ENCODE measurements at places on chromosomes 3 and 15.
A peak's percentile ranks its signal among the peaks of the same experiment; 100 is the strongest.

DNA sequence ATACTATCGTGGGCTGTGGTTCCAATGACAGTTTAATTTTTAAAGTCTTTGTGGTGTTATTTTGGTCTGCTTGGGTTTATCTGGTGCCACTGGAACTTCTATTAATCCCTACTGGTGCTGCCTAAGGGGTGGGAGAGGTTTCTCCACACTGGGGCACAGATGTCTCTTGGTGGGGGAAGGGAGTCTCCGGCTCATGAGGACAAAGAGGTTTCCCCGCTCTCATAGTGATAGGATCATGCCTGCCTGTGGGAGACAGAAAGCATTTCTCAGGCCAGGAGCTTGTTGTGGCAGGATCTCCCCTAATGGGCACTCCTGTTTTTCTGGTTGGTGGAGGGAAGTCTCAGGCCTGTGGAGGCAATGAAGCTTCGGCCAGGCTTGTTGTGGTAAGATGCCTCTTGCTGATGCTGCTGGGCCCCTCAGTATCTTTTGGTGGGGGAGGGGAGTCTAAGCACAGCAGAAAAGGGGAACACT, 84.3 kb upstream of the THRB start:
- no peak for DNase-seq

GRCh38 chr3:134394380-134394779, 20.1 kb upstream of the AMOTL2 start:
- no peak for DNase-seq

DNA sequence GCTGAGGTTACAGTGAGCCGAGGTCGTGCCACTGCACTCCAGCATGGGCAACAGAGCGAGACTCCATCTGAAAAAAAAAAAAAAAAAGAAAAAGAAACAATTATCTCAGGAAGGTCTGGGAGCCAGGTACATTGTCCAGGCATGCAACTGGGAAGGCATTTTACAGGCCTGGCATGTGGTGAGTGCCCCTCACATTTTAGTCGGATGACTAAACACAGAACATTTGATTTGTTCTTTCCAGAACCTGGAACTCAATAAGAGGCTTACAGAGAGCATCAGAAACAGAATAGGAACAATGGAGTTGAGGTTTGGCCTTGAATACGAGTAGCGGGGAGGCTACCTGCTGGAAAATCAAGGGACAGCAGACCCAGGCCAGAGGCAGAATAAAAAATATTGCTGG, 33.7 kb upstream of the IGF1R start:
- DNase-seq: no peak

DNA sequence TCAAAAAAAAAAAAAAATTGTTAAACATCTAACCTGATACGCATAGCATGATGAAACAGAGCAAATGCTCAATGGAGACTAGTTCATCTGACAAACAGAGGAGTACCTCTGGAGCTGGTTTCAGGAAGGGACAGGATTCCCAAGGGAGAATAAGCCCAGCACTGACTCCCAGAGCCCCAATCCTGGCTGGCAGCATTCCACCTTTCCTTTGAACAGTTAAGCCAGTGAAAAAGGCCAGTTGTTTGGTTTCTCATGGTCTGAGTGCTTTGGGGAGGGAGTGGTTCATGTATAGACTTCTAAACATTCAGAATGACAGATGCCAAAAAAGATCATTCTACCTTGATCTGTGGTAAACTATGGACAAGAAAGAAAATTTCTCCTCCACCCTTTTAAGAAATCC, 277.9 kb upstream of the RARB start:
- DNase-seq: no peak

- DNase-seq: no peak
These were observed 26.3 kb downstream of the CDAN1 start for GRCh38 chr15:42710662-42711061.

DNA sequence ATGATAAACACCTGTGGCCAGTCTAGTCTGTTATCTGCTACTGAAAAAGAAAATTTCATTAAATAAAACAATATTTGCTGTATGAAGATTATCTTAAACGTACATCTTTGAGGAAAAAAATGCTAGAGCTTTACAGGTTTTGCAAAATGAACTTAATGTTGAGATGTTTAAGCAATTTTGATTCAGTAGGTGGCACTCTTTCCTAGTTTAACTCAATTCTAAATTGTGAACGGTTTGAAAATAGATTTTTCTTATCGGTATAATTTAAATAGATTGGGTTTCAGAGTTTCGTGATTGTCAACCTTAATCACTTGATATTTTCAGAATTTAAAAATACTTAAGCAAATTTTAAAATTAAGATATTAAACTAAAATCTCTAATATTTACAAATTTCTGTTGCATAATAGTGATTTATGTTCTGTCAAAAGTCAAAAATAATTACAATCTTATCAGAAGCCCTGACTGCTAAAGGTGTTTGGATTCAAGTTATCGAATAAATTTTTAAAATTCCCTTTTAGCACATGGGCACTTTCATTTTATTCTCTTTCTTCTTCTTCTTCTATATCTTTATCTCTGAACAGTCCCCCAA, 7.0 kb upstream of the RNF111 start:
- DNase-seq: peak; percentile 64

- DNase-seq: no peak
These were observed 155.2 kb downstream of the RBPMS2 start for GRCh38 chr15:64619880-64620839.

DNA sequence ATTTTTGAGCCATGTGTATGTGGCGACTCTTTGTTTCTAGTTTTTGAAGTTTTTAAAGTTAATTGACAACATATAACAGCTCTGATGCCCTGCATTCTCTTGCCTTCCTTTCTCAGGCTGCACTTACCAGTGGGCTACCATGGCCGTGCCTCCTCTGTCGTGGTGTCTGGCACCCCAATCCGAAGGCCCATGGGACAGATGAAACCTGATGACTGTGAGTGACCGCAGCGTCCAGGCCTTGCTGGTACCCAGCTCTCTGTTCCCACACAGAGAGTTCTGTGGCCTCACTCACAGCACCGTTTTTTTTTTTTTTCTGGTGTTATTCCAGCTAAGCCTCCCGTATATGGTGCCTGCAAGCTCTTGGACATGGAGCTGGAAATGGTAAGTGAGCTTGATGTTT, 15.1 kb downstream of the FAH start:
- no peak for DNase-seq

DNA sequence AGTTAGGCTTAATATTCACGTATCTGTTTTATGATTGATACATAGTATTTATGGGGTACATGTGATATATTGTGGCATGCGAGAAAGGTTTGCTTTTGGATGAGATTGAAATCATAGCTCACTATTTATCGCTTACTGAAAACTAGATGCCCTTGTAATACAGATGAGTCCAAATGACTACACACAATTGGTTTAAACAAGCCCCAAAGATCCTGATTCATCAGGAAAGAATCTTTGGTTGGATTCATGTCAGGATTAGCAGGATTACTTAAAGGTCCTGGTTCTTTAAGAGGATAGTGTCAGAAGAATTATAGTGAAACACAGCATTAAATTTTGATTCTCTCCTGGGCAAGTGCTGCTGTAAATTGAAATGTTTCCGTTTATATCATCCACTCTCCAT, 18.6 kb upstream of the AADAC start:
- no peak for DNase-seq

GRCh38 chr3:62228467-62228866, 144.9 kb downstream of the FEZF2 start:
- no peak for DNase-seq

GRCh38 chr15:52780172-52780980, 9.8 kb downstream of the ONECUT1 start:
- DNase-seq: peak; percentile 62

GRCh38 chr3:105822171-105823123, 46.4 kb downstream of the CBLB start:
- no peak for DNase-seq

- no peak for DNase-seq
These were observed 3.0 kb upstream of the BUB1B start for GRCh38 chr15:40157778-40158447.

DNA sequence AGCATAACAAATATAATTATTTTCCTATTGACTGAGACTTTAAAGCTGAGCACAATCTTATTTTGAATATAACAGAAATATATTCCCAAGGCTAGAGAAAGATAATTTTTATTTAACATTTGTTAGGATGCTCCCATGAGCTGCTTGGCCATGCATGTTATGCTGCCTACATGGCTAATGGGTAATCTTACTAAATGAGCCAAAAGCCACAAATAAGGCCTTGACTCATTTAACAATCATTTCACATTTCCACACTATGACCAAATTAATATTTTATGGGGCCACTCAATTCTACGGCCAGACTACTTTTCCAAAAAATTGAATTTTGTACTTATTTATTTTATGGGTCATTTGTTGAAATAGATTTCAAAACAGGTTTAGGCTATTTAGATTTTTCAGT, 141.7 kb downstream of the MEIS2 start:
- DNase-seq: no peak

- DNase-seq: no peak
These were observed 8.6 kb upstream of the CERS3 start for GRCh38 chr15:100537331-100537730.

GRCh38 chr3:71118436-71118835, 465.1 kb downstream of the FOXP1 start:
- no peak for DNase-seq

GRCh38 chr3:126180477-126181397, at the start of gene ALDH1L1:
Gene ALDH1L1 (minus strand): TSS chr3:126180586. CDS start chr3:126160979, 19,607 bp downstream.
- no peak for DNase-seq

- DNase-seq: no peak
These were observed 5.1 kb downstream of the THPO start for GRCh38 chr3:184372911-184373310.

- no peak for DNase-seq
These were observed 9.5 kb upstream of the KNSTRN start for GRCh38 chr15:40372981-40373380.

- no peak for DNase-seq
These were observed 53.8 kb upstream of the PIK3CB start for GRCh38 chr3:138888560-138888959.

- no peak for DNase-seq
These were observed 33.6 kb downstream of the VPS13C start for GRCh38 chr15:62026487-62027262.

DNA sequence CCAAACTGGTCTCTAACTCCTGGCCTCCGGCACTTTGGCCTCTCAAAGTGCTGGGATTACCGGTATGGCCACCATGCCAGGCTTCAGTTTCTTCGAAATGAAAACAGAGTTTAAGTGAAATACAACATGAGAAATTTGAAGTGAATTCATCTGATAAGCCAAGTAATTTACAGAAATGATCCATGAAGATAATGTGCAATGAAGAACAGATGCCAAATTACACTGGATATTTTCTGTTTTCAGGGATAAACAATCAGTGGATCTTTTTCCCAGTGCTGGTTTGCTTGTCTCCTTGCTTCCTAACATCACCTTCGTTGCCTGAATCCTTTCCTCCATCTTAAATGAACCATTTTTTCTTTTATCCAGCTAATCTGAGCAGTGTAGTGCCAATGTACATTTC, 46.2 kb upstream of the SUCLG2 start:
- DNase-seq: no peak

DNA sequence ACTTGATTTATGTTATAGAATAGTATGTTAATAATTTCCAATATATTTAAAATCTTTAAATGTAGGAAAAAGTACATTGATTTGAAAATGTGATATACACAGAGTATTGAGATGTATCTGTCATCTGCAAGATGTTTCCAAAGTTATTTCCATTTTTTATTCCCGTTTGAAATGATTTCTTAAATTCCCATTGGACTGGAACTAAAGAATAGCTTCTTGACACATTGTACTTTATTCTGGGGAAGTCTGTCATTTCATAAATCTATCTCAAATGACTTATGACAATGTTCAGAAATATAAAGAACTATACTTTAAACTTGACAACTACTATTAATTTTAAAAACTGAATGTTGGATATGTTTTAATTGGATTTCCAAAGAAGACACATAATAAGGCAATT, 489.6 kb downstream of the ROBO2 start:
- DNase-seq: no peak

DNA sequence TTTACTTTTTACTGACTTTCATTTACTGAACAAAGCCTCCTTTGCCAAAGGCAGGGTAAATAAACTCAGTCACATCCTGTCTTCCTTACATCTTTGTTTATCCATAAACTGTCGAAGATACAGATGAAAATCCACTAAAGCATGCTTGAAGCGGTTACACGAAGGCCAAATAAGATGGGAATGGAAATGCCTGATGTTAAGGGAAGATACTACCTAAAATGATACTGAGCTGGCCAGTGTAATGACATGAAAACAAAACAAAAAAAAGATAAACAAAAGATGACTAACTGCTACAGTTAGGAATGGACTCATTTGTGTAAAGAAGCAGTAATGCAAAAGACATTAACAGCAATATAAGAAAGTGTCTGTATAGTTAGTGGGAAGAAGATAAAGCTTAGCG, 114.7 kb upstream of the ADAMTS9 start:
- DNase-seq: no peak

- DNase-seq: peak; percentile 8
These were observed 36.6 kb downstream of the RFX7 start for GRCh38 chr15:56207092-56207491.

- DNase-seq: no peak
These were observed 546.9 kb downstream of the IGSF11 start for GRCh38 chr3:118487734-118488133.

- DNase-seq: no peak
These were observed 33.9 kb downstream of the SCN10A start for GRCh38 chr3:38782148-38782547.

DNA sequence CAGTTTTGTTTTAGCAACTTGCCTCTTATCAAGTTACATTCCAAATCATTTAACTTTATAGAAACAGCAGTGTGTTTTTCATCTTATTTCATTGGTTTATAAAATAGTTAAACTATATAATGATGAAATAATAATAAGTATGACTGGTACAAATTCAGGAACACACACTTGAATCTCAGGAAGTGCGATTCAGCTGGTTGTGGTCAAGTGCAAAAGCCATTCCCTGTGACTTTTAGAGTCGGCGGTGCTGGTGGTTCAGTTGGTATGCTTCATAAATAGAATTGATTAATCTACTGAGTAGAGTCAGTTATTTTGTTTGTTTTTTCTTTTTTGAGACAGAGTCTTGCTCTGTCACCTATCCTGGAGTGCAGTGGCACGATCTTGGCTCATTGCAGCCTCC, 22.7 kb downstream of the SACM1L start:
- DNase-seq: no peak
